ENCODE measurements at places on chromosomes 3 and 15.

DNA sequence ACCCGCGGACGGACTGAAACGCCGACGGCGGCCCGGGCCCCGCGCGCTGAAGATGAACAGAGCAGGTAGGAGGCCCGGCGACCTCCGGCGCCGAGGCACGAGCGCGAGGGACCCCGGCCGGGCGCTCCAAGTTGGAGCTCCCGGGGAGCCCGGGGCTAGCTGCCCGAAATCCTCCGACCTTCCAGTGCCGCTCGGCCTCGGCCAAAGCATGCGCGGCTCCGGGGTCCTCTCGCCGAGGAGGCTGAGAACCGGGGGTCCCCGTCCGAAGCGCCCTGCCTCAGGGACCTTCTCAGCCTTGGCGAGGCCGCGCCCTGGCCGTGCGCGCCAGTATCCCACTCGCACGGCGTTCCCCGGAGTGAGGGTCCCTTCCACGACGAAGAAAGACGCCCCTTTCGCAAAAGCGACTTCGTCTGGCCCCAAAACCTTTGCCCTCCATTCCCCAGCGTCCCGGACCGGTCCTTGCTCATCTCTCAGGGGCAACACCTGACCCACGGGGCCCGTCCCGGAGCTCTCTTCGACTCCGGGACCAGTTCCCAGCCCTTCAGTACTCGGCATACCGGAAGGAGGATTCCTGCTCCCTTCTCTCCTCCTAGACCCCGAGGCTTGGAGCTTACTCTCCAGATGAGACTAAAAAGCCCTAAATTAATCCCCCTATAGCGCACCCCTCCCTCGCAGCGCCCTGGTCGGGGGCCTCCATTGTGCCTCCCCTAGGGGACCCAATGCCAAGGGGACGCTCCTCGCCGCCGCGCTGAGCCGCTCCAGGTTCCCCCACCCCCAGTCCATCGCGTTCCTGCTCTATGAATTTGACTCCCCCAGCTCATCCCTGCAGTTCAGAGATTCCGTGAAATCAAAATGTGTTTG is 7.7 kb upstream of the FGD5 start:
- DNase-seq, result no peak

DNA sequence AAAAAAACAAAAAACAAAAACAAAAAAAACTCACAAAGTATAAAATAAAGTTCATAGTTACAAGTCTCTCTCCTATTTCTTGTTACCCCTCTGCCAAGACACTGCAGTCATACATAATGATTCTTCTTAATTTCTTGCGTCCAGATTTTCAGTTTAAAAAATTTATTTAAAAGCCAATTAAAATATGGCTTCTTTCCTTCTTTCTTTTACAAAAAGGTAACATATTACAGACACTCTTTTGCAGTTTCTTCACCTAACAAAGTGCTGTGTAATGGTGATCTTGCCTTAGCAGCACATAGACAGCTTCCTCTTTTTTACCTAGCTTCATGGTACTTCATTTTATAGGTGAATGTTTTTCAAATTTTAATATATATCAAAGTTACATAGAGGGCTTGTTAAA is 136.1 kb upstream of the SGO1 start:
- no peak for DNase-seq

DNA sequence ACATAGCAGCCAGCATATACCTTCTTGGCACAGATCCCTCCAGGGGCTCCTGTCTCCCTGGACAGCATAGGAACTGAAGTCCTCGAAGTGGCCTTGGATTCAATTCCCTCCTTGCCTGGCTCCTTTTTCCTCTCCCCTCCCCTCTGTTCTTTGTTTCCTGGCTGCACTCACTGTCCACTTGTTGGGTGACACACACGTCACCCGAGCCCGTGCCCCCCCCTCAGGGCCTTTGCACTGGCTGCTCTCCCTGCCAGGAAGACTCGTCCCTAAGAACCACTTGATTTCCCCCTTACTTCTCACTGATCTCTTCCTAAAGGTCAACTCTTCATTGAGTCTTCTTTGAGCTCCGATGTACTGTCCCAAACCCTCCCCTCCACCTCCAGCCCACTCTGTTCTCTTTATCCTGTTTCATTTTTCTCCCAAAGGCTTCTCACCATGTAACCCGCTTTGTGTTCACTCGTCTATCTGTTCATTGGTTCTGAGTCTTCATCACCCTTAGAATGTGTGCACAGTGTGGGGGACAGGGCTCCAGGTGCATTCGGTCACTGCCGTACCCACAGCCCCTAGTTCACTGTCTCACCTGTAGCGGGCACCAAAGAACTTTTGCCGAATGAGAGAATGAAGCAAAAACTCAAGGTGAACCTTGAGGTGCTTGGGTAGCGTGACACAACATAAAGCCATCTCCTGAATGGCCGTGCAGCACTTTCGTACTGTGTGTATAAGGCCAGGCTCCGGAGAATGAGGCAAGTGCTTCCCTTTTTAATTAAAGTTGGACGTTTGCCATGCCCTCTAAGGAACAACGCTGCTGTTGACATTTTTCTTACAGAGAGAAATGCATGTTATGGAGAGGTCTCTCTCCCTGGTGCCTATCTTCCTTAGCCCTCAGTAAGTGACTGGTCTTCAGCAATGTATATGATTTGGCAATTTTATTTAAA is 74.0 kb downstream of the CHRNA7 start:
- no peak for DNase-seq

- no peak for DNase-seq
Measured at GRCh38 chr3:129184396-129184657, 631 bp upstream of the CNBP start.

GRCh38 chr3:47370887-47371697 is 9.7 kb upstream of the PTPN23 start:
- no peak for DNase-seq

GRCh38 chr3:46874430-46874829 is 3.1 kb upstream of the PTH1R start:
- peak; percentile 45 for DNase-seq

DNA sequence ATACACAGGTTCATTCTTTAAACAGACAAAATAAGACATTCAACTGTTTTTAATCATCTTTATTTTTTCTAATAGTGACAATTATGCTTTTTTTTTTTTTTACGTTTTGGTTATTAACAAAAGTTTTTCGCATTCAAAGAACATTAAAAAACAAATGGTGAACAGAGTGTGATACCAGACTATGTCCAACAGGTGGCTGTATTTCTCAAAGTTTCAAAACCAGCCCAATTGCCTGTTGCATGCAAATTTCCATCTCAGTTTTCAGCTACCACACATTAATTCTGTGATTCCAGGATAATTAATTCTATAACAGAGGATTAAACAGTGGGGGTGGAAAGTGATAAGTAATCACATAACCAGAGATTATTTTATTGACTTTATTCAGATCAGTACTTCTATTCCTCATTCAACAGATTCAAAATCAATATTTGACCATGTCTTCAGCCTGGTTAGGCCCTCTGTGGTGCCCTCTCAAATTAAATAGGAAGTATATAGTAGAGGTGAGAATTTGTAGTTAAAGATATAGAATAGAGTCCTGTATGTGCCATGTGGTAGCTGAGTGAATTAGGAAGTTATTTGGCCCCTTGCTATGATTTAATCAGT is 122.2 kb upstream of the DCBLD2 start:
- peak; percentile 35 for DNase-seq

- DNase-seq, result no peak
Measured at GRCh38 chr15:65089206-65089824, 12.8 kb downstream of the KBTBD13 start.

DNA sequence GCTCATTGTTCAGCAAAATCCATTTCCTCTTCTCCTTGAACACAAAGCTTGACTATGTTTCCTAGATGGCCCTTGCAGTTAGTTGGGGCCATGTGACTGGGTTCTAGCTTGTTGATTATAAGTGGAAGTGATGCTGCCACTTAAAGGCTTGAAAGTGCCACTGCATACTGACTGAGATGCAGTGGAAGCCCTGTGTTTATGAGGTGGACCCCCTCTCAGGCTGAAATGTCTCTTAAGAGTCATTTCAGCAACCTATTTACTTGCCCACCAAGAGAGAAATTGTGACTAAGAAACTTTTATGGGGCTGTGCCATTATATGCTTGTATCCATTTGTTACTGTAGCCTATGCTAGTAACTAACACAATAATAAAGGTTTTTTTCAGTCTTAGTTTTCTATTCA is 8.4 kb upstream of the ANP32A start:
- DNase-seq, result no peak

DNA sequence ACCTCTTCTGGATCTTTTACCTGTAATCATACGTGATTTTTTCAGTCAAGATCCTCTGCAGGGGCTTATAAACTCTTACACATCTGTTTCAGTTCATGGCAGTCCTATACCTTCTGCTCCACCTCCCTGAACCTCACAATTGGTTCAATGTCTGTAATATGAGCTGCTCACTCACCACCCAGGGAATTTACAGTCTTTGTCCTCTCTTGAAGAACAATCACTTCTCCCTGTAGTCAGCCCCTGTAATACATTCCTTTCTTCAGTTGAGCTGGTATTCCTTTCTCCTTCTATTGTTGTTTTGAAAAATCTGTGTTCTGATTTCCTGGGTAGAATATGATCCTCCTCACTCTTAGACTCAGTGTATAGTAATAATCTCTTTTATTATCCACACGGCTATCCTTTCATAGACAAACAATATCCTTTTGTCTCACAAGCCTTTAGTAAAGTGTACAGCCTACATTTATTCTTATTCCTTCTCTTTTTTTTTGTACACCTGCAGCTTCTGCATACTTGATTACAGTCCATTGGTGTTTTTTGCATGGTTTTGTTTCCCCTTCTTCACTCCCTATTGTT is 101.8 kb downstream of the NECTIN3 start:
- DNase-seq, result no peak

DNA sequence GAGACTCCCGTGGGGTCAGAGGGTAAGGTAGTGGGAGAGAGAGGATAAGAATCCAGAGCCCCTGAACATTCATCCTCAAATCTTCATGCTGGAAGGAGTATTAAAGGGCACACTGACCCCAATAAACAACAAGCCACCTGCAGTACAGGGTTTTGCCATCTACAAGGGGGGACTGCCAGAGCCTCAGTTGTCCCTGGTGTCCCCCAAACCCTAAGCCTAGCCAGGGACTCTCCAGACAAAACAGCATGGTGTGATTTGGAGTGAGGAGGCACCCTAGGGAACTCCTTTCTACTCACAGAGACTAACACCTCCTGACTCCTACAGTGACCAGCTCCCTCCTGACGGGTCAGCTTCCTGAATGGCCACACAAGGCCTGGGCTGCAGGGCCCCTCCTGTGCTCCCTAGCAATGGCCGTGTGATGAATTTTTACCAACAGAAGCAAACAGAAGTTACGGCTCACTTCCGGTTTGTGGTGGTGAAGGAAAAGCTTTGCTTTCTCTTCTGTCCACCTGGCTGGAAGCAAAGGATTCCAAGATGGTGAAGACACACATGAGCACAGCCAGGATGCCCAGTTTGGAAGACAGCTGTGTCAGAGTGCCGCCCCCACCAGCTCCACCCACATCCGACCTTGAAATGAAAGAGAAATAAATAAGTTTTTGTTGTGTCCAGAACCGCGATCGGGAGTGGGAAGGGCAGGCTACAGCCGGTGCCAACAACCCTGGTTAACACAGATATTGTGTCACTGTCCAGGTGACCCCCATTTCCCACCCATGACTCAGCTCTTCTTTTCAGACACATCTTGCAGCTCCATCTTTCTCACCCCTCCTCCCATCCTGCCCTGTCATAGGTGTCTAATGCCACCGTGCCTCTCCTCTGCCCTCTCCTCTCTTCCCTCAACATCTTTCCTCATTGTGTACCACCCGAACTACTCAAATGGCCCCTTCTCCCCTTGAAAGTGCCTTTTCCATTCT is 69.6 kb upstream of the ATP13A3 start:
- no peak for DNase-seq

DNA sequence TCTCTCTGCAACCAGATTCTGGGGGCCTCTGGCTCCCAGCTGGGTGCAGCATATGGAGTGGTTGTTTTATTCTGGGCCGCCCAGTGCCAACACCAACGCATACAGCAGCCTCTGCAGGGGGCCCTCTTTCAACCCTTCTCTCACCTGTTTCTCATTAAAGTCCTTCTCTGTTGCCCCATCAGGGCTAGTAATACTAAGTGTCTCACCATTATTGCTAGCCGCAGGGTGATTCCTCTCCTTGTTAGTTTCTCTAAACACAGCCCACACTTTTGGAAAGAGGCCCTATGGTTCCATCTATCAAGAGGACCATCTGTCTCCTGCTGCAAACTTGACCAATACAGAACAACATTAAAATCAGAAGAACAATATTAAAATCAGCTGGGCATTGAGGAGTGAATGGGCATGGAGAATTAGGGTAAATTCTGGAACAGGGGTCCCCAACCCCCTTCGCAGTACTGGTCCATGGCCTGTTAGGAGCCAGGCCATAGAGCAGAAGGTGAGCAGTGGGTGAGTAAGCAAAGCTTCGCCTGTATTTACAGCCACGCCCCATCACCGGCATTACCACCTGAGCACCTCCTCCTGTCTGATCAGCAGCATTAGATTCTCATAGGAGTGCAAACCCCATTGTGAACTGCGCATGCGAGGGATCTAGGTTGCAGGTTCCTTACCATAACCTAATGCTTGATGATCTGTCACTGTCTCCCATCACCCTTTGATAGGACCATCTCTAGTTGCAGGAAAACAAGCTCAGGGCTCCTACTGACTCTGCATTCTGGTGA is 36.5 kb downstream of the ALS2CL start:
- DNase-seq, result no peak

DNA sequence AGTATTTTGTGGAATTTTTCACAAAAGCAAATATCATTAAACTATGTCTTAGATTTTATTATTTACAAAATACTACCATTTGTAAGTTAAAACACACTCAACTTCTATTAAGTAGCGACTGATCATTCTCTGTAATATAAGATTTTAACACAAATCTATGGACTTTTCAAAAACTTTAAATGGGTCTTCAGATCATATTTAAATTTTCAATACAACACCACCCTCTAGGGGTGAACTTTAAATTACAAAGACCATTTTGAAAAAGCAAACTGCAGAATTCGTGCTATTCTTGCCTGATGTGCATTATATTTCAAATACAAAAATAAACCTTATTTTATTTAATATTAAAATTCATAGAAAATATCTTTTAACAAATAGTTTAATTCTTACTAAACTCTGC is 8.2 kb upstream of the VGLL4 start:
- DNase-seq, result no peak

GRCh38 chr3:101695779-101696372 is 9.4 kb upstream of the RPL24 start:
- DNase-seq, result no peak

DNA sequence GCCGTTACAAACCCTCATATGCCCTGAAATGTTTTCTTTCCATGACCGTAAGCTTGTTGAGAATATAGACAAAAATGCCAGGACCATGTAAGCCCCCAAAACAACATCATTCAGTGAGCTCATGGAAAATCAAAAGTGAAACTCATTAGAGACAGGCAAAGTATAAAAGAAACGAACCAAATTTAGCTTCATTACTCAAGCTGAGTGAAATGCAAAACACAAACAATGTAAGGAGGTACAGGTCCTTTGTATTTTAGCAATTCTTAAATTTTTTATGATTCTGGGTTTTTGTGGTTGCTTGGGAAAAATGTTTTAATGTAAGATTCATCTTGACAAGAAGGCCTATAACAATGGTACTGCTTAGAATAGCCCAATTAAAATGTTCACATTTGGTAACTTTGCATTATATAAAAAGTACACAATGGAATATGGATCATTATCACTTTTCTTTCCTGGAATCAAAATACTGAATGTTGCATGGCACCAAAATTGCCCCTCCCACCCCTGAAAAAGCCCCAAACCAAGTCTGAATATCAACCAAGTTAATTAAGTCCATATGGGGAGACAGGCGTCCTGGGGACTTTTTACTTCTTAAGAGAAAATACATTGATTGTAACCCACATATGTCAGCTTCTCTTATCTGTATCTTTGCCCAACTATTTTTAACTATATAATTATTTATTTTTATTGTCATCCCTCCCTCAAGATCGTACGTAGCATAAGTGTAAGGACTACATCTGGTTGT is 247.7 kb upstream of the CDIN1 start:
- peak; percentile 24 for DNase-seq

Measured in SK-N-MC (cell line).